ENCODE measurements at places on chromosomes 4 and X. TPM values are rescaled to one million over a fixed set of nuclear protein-coding genes. Genes with fewer than 3 reads are reported as not detected.

PAGE4 gene
- not detected for total RNA-seq

DNA sequence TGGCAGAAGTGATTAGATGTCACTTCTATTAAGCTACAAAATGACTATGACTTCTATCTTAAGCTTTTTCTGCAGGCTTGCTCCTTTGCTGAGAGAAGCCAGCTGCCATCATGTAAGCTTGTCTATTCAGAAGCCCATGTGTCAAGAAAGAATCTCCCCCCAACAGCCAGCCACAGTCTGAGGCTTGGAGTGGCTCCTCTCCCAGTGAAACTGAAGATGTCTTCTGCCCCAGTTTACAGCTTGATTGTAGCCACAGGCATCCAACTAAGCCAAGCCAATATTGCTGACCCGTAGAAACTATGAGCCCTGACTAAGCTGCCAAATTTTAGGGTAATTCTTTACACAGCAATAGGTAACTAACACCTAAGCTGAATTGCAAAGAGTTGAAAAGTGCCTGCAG lies 26.7 kb upstream of the SLC10A7 start:
- no peak for DNase-seq

DNA sequence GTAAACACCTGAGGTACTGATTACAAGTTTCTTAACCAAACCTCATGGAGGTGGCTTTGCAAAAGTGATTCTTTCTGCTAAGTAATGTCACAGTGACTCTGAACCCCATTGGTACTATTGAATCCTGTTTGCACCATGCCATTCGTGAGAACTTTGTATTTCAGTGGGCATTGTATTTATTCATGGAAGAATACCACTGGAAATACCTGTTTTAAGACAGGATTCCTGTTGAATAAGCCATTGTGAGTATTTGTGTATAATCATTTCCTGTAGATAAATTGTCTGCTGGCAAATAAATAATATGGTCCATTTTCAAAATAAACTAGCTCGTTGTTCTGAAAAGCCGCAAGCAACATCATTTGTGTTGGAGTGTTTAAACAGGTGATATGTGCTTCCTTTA lies 136.4 kb upstream of the GUCY1A1 start:
- no peak for DNase-seq

- DNase-seq = no peak
Observed at GRCh38 chrX:28391528-28391927, 195.7 kb upstream of the IL1RAPL1 start.
